ENCODE measurements at places on chromosomes 12 and 14.

DNA sequence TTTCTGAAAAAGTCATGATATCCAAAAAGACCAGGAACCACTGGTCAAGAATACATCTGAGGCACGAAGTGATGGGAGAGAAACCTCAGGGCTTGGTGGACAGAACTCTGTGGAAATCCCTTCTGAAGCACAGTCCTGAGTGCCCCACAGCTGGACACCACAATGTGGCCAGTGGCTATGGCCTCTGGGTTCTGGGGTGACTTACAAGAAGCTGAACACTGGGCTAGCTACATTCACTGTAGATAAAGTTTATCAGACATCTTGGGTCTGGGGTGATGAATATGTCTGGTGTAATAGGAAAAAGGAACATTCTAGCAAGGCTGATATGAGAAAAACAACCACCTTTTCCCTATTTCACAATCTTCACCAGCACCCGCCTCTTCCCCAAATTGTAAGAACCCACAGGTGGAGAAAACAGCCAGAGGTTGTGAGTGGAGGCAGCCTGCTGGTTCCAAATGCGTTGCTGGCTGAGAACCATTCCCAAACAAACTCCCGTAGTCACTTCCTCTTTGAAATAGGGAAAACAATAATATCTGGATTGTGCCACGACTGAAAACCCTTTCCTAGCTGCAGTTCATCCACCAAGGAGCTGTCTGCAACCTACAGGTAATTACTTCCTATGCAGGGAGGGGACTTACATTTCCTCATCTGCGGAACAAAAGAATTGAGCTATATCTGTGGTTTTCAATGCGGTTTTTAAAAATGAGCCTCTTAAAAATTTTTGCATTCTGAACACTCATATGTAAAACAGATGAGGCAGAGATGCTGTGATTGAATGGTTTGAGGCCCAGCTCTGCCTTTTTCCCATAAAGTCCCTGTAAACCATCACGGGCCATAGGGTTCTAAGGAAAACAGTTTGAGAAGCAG lies 193.6 kb downstream of the SLC41A2 start:
- no peak for DNase-seq

- no peak for DNase-seq
Observed at GRCh38 chr12:26247873-26248272, 52.5 kb downstream of the SSPN start.

GRCh38 chr12:78898416-78898815 lies 33.8 kb downstream of the SYT1 start:
- no peak for DNase-seq

GRCh38 chr12:10960211-10960610 lies 21.1 kb upstream of the TAS2R14 start:
- DNase-seq = no peak

DNA sequence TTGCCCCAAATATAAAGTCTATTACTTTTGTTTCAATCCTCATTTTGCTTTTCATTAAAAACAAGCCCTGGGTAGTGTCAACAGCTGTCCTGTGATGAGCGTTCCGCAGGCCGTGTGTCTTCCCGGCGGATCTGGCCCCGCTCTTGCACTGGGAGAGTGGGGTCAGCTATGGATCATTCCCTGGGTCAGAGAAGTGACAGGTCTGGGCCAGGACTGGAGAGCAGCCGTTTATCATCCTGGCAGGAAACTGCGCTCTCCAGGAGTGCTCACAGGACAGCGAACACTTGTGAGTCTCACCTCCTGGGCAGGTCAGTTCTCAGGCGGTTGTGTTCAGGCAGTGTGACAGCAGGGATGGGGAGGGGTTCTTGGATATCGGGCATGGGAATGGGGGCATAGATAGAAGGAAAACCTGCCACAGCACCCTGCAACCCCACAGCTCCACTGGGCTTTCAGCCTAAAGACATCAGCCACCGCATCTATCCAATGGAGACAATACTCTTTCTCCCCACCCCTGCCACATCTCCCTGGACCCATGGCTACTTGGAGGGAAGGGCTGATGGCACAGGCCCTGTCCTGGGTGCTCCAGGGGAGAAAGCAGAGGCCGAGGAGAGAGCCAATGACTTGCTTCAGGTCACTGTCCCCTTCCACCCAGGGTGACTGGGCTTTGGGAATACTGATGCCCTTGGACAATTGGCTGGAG lies 47.8 kb upstream of the CHGA start:
- DNase-seq = no peak

DNA sequence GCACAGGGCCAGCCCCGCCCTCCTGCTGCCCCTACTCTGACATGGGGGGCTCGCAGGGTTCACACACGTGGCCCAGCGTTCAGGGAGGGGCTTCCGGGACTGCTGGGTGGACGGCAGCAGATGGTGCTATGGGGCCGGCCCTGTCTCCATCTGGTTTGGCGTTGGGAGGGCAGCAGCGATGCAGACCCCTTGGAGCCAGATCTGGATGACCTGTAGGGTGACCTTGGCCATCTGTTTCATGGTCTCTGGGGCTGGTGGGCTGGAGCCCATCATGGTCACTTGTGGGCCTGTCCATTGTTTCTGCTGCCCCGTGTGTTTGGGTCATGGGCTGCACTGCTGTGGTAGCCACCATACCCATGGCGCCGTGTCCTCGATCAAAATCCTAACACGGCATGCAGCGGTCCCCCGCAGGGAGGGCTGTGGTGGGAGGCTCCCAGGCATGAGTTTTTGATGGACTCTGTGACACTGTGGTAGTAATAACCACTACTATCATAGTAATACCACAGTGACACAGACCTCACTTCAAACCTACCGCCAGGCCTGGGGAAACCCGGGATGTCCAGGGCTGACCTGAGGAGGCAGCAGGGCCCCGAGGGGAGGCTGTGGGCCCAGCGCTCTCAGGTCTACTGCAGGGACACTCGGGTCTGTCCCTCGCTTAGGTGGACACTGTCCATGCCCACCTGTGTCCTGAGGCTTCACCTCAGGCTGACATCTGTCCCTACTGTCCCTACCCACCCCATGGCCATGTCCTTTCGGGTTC lies 359.4 kb downstream of the TMEM121 start:
- peak; percentile 52 for DNase-seq

- DNase-seq = no peak
Observed at GRCh38 chr12:79168687-79169086, 304.1 kb downstream of the SYT1 start.

DNA sequence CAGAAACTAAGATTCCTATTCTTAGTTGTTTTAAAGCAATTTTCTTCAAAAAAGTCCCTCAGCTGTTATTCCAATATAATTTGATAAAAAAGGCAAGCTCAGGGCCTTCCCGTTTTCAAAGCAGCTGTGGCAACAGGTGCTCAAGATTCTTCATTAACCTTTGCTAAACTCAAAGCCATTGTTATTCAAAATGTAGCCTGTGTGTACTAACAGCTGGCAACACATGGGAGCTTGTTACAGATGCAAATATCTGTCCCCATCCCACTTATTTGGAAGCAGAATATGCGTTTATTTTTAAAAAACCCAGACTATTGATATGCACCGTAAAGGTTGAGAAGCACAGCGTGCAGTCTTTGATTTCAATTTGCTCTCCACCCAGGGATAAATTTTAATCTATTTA lies 210.4 kb upstream of the SYT10 start:
- no peak for DNase-seq

GRCh38 chr12:119115296-119115905 lies 63.3 kb upstream of the HSPB8 start:
- no peak for DNase-seq

DNA sequence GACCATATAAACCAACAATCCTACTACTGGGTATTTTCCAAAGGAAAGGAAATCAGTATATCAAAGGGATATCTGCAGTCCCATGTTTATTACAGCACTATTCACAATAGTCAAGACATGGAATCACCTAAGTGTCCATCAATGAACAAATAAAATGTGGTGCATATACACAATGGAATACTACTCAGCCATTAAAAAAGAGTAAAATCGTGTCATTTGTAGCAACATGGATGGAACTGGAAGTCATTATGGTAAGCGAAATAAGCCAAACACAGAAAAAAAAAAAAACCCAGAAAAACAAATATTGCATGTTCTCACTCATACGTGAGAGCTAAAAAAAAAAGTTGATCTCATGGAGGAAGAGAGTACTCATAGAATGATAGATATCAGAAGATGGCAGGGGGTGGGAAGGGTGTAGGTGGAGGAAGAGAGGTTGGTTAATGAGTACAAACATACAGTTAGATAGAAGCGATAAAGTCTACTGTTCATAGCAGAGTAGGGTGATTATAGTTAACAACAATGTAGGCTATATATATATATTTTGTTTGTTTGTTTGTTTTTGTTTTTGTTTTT lies 49.3 kb downstream of the BCAT1 start:
- DNase-seq = no peak

DNA sequence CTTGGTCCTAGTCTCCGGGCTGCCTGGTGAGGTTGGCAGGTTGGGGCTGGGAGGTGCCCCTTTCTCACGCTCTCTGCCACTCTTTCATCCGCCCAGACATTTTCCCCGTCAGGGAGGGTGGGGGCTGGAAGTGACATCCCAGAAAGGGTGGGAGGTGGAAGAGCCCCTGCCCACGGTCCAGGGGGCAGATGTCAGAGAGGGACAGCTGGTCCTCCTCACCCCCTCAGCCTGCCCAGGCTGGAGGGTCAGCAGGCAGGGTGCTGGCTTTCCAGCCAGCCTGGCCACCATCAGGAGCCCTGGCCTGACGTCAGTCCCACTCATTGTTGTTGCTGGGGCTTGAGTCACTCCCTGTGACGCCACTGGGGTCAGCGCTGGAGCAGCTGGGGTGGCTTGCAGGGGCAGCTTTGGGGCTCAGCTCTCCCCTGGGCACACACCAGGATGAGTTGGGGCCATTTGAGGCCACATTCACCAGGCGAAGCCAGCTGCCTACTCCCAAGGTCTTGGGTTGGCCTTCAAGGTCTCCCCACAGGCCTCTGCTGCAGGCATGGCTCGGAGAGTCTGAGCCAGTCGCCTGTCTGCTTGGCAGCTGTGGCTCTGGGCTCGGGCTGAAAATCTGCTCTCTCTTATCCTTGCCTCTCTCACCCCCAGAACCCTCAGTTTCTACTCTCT lies 5.7 kb upstream of the ATG101 start:
- DNase-seq = no peak

GRCh38 chr12:15863984-15864383 lies 18.2 kb upstream of the STRAP start:
- no peak for DNase-seq

DNA sequence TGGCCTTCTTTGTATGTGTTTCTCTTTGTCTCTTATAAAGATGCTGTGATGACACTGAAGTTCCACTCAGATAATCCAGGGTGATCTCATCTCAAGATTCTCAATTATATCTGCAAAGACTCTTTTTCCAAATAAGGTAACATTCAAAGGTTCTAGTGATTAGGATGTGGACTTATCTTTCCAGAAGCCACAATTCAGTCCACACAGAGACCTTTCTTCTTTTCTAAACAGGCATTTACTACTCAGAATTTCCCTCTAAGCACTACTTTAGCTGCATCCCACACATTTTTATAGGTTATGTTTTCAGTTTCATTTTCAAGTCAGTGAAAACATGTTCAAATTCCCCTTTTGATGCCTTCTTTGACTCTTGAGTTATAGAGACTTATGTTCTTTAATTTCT lies 9.0 kb upstream of the NKX2-1 start:
- DNase-seq = no peak

DNA sequence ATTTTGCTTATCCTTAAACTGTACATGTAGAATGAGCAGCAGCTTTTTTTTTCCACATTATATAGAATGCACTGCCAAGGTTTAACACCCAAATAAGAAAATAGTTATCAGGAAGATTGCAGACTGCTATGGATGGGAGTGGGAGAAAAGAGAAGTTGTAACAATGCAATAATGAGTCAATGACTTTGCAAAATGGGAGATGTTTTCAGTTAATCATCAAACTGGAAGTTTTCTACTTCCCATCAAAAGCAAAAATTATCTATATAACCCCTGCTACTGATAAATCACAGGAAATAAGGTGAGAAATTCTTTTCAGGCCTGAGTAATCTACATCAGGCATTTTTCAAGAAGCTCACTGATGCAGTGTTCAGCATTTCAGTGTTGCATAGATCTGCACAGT lies 309.1 kb downstream of the GXYLT1 start:
- DNase-seq = no peak

DNA sequence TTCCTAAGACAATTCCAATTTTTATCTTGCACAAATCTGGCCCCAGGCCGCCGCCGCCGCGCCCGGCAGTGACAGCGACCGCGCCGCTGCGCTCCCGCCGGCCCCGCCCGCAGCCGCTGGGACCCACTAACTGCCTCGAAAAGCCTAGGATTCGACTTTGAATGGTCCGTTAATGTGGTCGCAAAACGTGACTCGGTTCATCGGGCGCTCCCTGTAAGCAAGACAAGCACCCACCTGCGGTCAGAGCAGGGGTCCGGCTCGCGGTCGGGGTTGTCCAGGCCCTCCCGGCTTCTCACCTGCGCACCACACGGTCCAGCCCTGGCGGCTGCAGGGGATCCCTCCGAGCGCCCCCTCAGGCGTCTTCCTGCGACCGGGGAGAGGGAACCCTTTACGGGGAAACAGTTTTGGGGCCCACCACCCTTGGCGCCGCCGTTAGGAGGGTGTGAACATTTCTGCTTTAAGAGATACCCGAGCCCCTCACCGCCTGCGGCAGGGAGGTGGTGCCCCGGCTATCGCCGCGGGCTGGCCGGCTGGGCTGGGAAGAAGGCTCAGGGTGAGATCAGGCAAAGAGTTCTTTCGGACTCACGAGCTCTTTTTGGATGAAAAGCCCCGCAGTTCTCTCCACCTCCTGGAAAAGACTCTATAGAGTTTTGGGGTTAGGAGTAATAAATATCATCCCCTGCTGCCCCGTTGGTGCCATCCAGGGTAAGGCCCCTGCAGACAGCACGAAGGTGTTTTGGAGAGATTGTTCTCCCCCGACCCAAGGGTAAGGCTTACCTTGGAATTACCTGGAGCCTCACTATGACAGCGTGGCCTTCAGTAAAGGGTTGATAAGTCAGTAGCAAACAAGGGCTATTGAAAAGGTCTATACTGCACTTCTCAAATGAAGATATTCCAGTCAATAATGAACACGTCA lies 13.6 kb upstream of the FOXJ2 start:
- no peak for DNase-seq

DNA sequence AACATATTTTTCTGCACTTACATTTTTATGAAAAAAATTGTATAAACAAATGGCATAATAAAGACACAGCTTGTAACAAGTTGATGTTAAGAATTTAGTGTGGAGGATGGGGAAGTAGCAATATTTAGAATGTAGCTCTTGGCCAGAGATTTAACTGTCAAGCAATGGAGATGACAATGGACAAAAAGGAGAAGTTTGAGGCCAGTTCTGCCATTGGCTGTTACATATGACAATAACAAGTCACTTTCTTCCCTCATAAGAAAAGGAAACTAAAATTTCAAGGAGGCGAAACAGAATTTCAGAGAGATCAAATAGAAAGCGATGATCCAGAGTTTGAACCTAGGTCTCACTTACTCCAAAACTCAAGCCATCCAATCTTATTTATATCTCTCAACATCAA lies 122.8 kb upstream of the CCDC175 start:
- no peak for DNase-seq

DNA sequence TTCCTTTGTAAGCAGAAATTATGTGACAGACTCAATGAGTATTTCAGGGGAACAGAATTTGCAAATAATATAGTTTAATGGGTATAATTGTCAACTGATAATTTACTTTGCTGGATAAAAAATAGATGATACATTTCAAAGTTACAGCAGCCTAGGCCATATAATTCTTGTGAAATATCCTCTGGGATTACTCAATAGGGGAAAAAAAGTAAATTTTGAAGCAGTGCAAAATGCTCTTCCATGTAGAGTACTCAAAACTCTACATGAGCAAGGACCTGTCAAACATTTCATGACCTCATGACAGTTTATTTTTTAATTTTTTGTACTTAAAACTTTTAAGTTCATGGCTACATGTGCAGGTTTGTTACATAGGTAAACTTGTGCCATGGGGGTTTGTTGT lies 163.3 kb downstream of the DACT1 start:
- DNase-seq = no peak
